Body of pancreas (tissue), 4 donors: ENCODE measurements at places on chromosomes 11 and 22. TPM values are rescaled to one million over a fixed set of nuclear protein-coding genes. Genes with fewer than 3 reads are reported as not detected.
A peak's percentile ranks its signal among the peaks of the same experiment; 100 is the strongest.

GRCh38 chr11:43825217-43825816 lies 55.3 kb upstream of the ALKBH3 start:
- H3K4me1 ChIP-seq, result no peaks in the 10 kb centered on the region
- peak; percentile 27 for DNase-seq
- no peak overlapping the region for H3K4me3 ChIP-seq
- no peaks in the 10 kb centered on the region for H3K36me3 ChIP-seq
- H3K27ac ChIP-seq, result no peak overlapping the region
- H3K27me3 ChIP-seq, result no peaks in the 10 kb centered on the region

Gene IGLL1
- total RNA-seq, result not detected

GRCh38 chr22:22944268-22944985 lies 56.8 kb downstream of the IGLL5 start:
- no peak for DNase-seq
- no peaks in the 10 kb centered on the region for H3K27me3 ChIP-seq
- no peaks in the 10 kb centered on the region for H3K36me3 ChIP-seq
- H3K4me1 ChIP-seq, result no peaks in the 10 kb centered on the region
- no peak overlapping the region for H3K27ac ChIP-seq

- no peaks in the 10 kb centered on the region for H3K36me3 ChIP-seq
- no peaks in the 10 kb centered on the region for H3K4me1 ChIP-seq
- DNase-seq, result no peak
These were observed 22.6 kb upstream of the SERPIND1 start for GRCh38 chr22:20751185-20751851.

DNA sequence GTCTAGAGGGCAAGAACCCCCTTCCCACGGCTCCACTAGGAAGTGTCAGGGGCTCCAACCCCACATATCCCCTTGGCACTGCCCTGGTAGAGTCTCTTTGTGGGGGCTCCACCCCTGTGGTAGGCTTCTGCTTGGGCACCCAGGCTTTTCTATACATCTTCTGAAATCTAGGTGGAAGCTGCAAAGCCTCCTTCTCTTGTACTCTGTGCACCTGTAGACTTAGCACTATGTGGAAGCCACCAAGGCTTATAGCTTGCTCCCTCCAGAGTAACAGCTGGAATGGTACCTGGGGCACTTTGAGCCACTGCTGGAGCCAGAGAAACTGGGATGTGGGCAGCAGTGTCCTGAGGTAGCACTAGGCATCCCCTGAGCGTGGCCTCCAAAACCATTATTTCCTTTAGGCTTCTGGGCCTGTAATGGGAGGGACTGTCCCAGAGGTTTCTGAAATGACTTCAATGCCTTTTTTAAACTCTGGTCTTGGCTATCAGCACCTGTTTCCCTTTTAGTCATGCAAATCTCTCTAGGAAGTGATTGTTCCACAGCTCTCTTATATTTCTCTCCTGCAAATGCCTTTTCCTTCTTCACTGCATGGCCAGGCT lies 68.4 kb downstream of the TRAF6 start:
- DNase-seq, result no peak
- no peaks in the 10 kb centered on the region for H3K36me3 ChIP-seq
- peaks cover 9% of the 10 kb centered on the region for H3K4me1 ChIP-seq
- H3K27ac ChIP-seq, result no peak overlapping the region

DNA sequence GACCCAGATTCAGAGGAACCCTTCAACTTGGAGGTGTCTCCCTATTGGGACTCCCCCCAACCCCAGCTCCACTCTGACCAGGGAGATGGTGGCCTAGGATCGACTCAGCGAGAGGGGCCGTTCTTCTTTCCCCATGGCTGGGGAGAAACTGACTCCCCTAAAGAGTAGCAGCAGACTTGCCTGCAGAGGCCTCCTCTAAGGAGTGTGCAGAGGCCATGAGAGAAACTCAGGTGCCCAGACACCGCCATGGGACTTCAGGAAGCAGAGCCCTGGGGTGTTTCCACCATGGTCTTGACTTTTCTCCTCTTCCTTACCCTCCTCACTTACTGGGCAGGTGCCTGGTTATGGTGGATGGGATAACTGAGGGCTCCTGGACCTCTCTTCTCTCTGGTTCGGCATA lies 2.6 kb upstream of the TOP3B start:
- H3K27me3 ChIP-seq, result no peaks in the 10 kb centered on the region
- H3K4me1 ChIP-seq, result peaks cover 13% of the 10 kb centered on the region
- DNase-seq, result no peak
- H3K27ac ChIP-seq, result no peak overlapping the region

DNA sequence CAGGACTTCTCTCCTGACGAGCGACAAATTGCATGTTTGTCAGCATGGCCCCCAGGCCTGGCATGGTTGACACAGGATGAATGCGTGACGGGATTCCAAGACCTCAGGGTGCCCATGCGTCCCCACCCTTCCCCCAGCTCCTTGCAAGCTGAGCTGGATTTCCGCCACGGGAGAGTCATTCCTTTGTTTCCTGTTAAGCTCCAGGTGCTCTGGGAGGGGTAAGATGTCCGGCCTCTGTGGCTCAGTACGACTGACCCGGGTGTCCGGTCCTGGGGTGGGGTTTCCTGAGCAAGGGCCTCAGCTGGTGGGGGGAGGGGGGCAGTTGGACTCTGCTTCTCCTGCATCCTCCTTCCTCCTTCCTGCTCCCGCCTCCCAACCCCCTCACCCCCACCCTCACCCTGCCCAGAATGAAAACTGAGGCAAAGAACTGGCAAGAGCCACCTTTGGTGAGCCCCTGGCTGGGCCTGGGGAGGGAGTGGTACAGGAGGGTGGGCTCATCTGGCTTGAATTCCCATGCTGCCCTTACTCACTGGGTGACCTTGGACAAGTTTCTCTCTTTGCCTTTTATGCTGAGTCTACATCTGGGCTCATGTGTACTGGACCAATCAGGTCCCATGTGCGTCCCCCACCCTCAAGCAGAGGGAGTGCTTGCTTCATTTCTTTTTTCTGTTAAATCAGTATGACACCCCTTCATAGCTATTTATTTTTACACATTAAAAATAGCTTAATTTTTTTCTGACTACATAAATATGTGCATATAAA lies 2.5 kb downstream of the CDC42EP2 start:
- no peak overlapping the region for H3K27ac ChIP-seq
- H3K4me1 ChIP-seq, result peaks cover 41% of the 10 kb centered on the region
- H3K36me3 ChIP-seq, result no peaks in the 10 kb centered on the region
- H3K27me3 ChIP-seq, result no peaks in the 10 kb centered on the region
- H3K4me3 ChIP-seq, result no peak overlapping the region

DNA sequence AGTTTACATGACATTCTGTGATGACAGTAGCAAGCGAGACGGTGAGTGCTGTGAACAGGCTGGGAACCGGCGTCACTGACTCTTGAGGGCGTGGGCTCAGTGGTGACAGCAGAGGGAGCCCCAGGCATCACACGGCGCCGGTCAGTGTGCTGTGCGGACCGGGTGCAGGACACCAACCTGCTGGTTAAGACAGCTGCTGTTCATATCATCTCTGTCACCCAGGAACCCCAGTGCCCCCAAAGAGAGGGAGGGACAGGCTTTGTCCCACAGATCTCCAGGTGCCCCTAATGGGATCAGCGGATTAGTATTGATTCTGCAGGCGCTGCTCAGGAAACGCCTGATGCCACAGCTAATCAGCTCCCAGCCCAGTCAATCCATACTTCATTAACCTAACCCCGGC lies 18.4 kb downstream of the B3GAT1 start:
- no peaks in the 10 kb centered on the region for H3K27me3 ChIP-seq
- H3K36me3 ChIP-seq, result no peaks in the 10 kb centered on the region
- no peak overlapping the region for H3K27ac ChIP-seq
- H3K4me3 ChIP-seq, result no peak overlapping the region
- peak; percentile 15 for DNase-seq

DNA sequence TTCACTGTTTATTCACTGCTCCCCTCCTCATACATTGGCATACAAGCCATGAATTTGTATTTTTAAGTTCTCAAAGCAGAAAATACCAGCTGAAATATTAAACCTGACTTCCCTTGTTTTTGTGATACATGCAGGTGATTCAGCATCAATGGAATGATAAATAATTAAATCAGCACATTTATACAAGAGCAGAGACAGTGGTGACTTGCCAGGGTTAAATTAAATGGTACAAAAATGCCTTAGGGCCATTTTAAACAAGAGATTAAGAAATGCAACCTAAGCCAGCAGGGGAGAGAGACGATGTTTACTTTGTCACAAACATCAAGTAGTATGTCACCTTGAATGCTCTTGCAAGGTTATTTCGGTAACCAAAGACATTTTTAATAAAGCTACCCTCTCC lies 95.9 kb upstream of the DDI1 start:
- no peak overlapping the region for H3K4me3 ChIP-seq
- no peaks in the 10 kb centered on the region for H3K4me1 ChIP-seq
- H3K27ac ChIP-seq, result no peak overlapping the region
- H3K27me3 ChIP-seq, result no peaks in the 10 kb centered on the region
- DNase-seq, result no peak

Gene RAB39A
- total RNA-seq, result 0.52 TPM

Gene CSNK1E
- total RNA-seq, result 63.3 TPM

Gene C11orf42
- not detected for total RNA-seq

DNA sequence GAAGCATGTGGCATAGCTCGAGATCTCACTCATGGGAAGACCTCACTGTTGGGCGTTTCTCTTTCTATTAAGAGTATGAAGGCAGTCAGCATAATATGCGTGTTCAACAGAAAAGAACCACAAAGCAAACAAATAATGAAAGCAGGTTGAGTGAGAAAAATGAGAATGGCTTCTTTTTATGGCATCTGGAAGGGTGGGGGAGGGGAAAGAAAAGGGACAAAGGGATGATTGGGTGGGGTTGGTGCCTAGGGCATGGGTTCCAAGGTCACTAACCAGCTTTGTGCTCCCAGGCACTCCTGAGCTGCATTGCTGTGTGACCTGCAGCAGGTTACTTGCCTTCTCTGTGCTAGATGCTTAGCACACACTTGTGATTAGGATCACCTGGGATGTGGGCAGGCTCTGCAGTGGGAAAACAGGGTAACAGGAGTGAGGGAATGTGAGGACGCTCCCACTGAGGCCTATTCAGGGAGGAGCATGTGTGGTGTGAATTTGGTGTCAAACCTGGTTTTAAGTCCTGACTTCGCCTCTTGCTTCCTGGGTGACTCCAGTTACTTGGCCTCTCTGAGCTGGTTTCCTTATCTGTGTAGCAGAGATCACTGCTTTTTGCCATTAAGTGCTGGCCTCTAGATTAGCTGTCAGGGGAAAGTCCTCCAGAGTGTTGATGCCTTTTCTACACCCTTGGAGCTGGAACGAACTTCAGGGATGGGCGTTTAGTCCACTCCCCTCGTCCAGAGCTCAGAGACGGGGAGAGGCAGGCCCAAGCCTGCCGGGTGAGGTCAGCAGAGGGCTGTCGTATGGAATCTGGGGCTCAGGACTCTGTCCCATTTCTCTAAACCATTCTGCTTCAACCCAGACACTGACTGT lies 74.8 kb downstream of the KIAA1671 start:
- no peak for DNase-seq
- H3K4me1 ChIP-seq, result peaks cover 12% of the 10 kb centered on the region
- no peaks in the 10 kb centered on the region for H3K36me3 ChIP-seq
- H3K4me3 ChIP-seq, result no peak overlapping the region

DNA sequence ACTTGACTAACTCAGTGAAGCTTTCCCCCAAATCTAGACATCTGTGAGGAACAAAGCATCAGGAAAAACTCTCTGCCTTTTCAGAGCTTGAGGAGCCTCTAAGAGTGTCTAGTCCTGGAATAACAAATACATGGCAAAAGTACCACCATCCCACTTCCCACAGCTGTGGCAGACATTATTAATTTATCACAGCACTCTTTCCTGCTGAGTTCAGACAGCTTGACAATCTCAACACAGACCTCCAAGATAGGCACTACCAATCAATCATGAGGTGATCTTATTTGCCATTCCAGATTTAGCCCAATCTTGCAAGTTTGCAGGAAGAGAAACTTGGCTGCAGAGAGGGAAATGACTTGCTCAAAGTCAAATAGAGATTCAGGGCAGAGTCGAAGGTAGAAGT lies 202.8 kb downstream of the MN1 start:
- no peaks in the 10 kb centered on the region for H3K36me3 ChIP-seq
- no peak overlapping the region for H3K4me3 ChIP-seq
- H3K27ac ChIP-seq, result no peak overlapping the region
- no peaks in the 10 kb centered on the region for H3K4me1 ChIP-seq

DNA sequence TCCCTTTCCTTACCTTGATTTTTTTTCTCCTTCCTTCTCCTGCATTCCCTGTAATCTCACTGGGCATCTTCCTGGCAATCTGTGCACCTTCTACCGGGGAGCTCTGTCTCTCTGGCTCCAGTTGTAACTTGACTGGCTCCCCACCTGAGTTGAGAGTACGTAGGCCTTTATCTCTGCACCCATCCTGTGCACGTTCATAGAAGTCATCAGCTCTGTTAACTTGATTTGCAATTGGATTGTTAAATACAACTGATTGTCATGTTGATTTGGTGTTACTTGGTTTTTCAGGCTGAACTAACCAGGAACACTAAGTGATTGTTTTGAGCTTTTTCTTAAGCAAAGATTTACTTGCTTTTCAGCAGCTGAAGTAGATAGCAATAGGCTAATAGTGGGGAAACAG lies 11.8 kb downstream of the SWAP70 start:
- no peak overlapping the region for H3K4me3 ChIP-seq
- H3K36me3 ChIP-seq, result no peaks in the 10 kb centered on the region
- no peak overlapping the region for H3K27ac ChIP-seq

GRCh38 chr11:963852-964251 lies 38.2 kb downstream of the AP2A2 start:
- H3K36me3 ChIP-seq, result no peaks in the 10 kb centered on the region
- no peaks in the 10 kb centered on the region for H3K27me3 ChIP-seq
- DNase-seq, result no peak
- peaks cover 23% of the 10 kb centered on the region for H3K4me1 ChIP-seq
- H3K4me3 ChIP-seq, result no peak overlapping the region

GRCh38 chr22:28052825-28053269 lies 133.8 kb upstream of the PITPNB start:
- H3K36me3 ChIP-seq, result no peaks in the 10 kb centered on the region
- no peaks in the 10 kb centered on the region for H3K4me1 ChIP-seq
- H3K27me3 ChIP-seq, result no peaks in the 10 kb centered on the region
- H3K4me3 ChIP-seq, result no peak overlapping the region
- no peak for DNase-seq

DNA sequence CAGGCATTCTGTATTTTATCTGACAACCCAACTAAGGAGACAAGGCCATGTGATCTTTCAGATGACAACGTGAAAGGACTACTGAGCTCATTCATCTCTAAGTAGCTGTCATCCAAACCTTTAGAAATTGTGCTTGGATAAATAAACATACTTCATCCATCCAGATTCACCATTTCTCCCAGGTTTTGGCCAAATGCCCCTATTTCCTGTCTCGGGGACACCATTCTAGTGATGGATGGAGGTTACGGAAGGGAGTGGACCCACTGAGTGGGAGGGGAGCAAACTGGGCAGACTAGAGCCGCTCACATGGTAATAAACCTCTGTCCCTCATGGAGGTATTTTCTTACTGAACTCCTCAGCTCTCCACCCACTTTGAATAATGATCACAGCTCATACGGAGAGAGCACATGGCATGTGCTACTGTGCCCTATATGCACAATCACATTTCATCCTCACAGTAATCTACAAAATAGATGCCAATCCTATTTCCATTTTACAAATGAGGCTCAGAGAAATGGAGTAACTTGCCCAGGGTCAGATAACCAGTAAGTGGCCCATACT lies 114.4 kb downstream of the SLC1A2 start:
- no peak overlapping the region for H3K27ac ChIP-seq
- no peaks in the 10 kb centered on the region for H3K36me3 ChIP-seq
- DNase-seq, result no peak
- H3K27me3 ChIP-seq, result no peaks in the 10 kb centered on the region

- H3K4me1 ChIP-seq, result no peaks in the 10 kb centered on the region
- no peak for DNase-seq
- H3K4me3 ChIP-seq, result no peak overlapping the region
- H3K36me3 ChIP-seq, result no peaks in the 10 kb centered on the region
- no peak overlapping the region for H3K27ac ChIP-seq
- no peaks in the 10 kb centered on the region for H3K27me3 ChIP-seq
These were observed 24.5 kb downstream of the MCHR1 start for GRCh38 chr22:40703736-40704135.

Gene SLC29A2
- total RNA-seq, result 14.2 TPM

Gene MUC2
- total RNA-seq, result not detected
